ENCODE measurements at places on chromosomes 3 and 15.

DNA sequence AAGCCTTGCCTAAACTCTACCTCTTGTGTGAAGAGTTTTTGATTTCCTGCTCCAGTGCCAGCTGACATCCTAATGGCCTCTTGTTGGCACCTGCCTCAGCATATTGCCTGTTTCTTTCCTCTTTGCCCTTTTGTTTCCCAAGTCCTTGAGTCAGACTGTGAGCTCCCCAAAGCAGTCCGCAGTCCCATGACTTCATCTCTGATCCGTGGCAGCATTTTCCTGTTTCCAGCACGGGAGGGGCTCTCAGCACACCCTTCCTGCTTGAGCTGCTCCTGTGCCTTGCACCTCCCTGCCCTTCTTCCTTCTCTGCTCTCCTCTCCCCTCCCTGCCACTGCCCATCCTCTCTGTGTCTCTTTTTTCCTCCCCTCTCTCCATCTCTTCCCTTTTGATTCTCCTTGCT lies 179.6 kb downstream of the EPHB1 start:
- no peak for DNase-seq

GRCh38 chr3:123350971-123351370 lies 97.9 kb downstream of the ADCY5 start:
- DNase-seq: no peak

DNA sequence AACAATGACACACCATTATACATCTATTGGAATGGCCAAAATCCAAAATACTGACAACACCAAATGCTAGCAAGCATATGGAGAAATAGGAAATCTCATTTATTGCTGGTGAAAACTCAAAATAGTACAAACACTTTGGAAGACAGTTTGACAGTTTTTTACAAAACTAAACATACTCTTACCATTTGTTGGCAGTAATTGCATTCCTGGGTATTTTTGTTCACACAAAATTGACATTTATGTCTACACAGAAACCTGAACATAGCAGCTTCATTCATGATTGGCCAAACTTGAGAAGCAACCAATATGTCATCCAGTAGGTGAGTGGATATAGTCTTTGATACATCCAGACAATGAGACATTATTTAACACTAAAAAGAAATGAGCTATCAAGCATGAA lies 489.9 kb downstream of the PLOD2 start:
- DNase-seq: no peak

GRCh38 chr15:61830536-61831330 lies 229.5 kb downstream of the VPS13C start:
- DNase-seq: no peak

- DNase-seq: no peak
These were observed 83.8 kb upstream of the ACTC1 start for GRCh38 chr15:34879107-34879506.

DNA sequence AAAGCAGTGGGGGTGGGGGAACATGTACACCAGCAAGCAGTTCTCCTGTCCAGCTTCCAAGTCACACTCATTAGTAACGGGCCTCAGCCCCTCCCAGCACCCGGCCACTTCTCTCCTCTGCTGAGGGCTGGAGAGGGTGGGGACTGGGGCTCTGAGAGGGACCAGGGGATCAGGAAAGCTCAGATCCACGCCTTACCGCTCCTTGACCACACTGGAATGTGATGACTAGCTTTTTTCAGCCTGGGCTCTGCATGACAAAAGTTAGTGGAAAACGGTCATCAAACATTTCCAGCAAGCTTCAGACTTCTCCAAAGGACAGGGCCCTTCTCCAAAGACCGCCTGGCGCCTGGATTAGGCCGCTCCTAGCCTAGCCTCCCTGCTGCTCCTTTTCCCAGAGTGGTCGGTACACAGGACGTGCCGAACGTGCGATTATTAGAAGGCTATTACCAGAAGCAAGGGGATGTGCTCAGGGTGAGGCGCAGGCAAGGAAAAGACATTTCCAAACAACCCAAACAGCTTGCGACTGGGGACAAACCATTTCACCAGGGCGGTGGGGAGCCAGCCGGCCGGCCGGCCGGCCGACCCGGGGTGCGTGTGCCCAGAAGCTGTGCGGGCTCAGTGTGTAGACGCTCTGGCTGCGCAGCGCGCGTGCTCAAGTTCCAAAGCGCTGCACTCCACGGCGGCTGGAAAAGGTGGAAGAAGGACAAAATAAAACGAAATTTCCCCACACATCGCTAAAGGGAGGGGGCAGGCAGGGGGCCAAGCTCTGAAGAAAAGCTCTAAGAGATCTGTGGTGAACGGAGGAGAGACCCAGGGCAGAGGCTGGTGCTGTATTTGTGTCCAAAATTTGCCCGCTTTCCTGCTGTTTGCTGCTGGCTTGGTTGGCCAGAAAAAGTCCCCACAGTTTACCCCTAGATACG lies 51.0 kb upstream of the SSR3 start:
- DNase-seq: peak; percentile 63

- DNase-seq: no peak
These were observed 7.5 kb downstream of the IDH3A start for GRCh38 chr15:78156653-78157052.

DNA sequence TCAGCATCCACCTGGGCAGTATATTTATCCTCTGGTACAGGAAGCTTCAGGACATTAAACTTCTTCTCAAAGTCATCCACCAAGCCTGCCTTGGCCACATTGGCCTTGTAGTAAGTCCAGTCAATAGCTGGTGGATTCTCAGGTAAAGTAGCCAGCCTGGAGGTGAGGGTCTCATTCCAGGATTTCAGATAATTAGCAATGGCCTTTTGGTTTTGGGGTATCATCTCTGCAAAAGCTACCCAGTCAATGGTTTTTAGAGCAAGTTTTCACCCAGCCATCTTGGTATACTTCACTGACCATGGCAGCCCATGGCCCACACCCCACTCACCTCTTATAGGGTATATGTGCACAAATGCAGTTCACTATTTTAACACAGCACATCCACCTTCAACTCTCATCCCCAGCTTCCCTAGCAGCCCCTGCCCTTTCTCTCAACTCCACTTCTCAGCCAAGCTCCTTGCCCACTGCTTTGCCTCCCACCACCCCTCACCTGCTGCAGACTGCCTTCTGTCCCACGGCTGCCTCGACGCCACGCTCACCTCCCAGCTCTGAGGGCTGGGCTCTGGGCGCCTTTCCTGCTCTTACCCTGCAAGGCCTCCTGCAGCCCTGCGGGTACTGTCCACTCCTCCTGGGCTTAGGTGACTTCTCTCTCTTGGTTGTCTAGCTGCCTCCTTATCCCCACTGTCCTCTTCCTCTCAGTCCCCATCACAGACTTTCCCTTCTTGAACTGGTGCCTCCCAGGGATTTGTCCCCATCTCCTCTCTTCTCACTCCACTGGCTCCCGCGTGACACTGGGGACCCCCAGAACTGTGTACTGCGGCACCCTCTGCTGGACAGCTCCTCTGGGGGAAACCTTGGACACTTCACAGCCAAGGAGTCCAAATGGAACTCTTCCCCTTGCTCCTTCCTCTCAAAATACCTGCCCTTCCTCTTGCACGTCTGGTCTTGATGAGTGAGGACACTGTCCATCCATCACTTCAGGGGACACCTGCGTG lies 1.7 kb upstream of the TGM5 start:
- no peak for DNase-seq

- DNase-seq: no peak
These were observed 74.0 kb downstream of the CHSY1 start for GRCh38 chr15:101177866-101178265.

DNA sequence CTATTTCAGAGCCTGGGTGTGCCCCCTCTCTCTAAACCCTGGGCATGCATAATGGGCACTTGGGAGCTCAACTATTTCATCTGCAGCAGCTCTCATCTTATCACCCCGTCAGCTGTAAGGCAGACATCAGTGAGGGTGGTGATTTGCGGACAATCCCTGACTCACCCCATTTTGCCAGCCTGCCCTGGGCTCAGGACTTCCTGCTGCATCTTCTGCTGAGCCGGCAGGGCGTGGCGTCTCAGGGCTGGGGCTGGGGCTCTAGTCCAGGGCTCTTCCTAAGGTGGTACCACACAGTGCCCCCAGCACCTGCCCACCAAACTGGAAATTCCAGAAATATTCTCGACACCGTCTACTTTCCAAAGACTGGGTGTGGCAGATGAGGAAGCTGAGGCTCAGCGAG lies 925 bp upstream of the PSTPIP1 start:
- DNase-seq: no peak

DNA sequence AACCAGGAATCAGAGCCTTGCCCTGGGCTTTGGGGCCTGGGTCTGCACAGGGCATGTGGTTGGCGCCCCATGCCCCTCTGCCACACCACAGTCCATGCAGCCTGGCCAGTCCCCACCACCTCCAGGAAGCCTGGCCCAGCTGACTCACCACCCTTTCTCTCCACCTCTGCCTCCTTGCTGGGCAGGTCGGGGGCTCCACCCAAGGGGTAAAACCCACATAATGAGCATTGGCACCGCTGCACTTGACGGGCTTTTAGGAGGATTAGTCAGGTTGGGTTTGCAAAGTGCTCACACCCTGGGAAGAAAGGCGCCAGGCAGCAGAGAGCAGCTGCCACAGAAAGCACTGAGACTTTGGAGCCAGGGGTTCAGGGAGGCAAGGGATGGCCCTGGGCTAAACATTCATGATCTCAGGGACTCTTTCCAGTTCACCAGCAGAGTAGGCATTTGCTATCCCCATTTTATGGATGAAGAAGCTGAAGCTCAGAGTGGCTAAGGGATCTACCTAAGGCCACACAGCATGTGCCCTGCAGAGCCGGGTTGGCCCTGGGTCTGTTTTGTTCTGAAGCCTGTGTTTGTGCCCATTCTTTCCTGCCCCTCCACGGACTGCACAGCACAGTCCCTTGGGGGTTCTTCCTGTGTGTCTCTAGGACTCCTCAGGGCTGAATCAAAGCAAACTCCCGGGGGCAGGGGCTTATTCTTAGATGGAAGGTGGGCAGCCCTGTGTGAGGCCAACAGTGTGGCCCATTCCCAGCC lies 113.4 kb downstream of the ETFA start:
- no peak for DNase-seq

- DNase-seq: no peak
These were observed 71.1 kb downstream of the MGLL start for GRCh38 chr3:127751163-127751621.

GRCh38 chr3:192817053-192817452 lies 89.7 kb upstream of the FGF12 start:
- peak; percentile 9 for DNase-seq

GRCh38 chr15:100154338-100154737 lies 187.4 kb downstream of the ADAMTS17 start:
- no peak for DNase-seq

DNA sequence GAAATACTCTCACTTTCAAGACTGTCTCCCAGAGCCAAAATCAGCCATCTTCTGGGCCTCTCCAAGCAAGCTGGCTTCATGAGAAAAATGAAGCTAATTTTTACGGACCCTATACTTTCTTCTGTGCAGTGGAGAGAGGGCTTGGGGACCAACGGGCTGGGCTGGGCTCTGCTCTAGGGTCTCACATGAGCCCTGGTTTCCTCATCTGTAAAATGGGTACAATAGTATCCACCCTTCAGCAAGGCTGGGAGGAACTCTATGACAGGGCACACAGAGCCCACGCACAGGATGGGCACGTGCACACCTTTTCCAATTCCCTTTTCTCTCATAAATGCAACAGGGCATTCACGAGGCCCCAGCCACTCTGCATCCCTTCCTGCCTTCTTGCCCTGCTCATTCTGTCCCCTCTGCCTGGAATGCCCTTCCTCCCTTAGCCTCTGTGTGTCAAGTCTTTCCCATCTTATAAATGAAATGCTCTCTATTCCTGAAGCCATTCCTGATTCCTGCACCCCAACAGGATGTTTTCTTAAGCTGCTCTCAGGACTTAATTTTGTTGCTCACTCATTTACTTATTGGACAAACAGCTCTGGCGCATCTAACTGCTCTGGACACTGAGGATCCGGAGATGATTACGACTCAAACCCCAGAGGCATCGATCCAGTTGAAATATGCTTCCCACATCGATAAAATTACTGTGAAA lies 32.9 kb upstream of the SEC13 start:
- no peak for DNase-seq

DNA sequence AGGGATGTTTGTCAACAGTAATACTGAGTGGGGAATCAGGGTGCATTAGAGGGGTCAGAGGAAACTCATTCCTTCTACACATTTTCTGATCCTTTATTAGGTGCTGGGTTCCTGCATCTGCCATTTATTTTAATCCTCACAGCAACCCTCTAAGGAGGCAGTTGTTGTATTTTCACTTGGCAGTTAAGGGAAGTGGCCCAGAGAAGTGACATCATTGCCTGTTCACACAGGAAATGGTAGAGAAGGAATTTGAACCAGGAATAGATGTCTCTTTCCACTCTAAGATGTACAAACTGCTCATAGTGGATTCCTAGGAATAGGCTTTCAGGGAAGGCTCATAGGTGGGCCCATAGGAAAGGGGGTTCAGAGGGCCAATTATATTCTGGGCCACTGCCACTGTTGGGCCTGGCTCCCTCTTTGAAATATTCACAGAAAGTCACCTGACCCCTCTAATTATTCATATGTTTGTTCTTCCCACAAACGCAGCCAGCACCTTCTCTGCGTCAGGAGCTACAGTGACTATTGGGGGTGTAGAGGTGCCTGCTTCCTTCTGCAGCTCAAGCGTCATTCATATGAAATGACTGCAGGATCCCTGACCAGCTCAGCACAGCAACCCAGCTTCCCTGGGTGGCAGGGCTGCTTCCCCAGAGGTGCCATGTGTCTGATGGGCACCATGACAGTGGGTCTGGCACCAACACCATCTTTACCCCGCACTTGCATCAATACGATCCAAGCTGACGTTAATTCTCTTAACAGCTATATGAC lies 163.9 kb upstream of the SMAD3 start:
- no peak for DNase-seq

DNA sequence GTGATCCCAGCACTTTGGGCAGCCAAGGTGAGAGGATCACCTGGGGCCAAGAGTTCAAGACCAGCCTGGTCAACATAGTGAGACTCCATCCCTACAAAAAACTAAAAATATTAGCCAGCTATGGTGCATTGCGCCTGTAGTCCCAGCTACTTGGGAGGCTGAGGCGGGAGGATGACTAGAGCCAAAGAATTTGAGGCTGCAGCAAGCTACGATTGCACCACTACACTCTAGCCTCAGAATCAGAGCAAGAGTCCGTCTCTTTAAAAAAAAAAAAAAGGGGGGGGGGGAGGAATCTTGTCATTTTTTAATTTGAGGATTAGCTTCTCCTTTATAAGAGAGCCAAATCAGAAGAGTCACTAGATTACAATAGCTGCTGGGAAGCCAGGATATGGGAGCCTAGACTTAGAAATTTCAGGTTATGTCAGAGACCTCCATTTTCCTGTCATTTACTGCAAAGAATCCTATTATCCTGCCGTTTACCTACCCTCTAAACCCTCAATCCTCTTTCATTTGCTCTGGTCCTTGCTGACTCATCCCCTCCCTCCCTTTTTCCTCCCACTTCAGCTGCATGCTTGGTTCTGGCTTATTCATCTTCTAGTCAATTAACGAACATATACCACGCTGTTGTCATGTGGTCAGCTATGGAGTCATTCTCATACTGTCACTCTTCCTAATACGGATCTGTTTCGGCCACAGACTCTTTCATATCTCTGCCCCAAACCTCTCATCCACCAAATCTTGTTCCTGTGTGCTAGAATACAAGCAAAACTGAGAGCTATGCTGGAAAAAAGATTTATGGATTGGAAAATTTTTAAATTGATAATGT lies 83.8 kb upstream of the PPIB start:
- DNase-seq: peak; percentile 89

- no peak for DNase-seq
These were observed 8.7 kb downstream of the CYP1A1 start for GRCh38 chr15:74716651-74717050.
